NCI-H1930 (cell line): ENCODE measurements at places on chromosomes 3 and 15.

GRCh38 chr3:41507336-41508062 is 308.2 kb downstream of the CTNNB1 start:
- no peak for DNase-seq

GRCh38 chr15:48794697-48795134 is 16.2 kb downstream of the CEP152 start:
- no peak for DNase-seq

- DNase-seq: no peak
Measured at GRCh38 chr3:124281453-124282316, 289.8 kb upstream of the ROPN1 start.

GRCh38 chr15:69194025-69194827 is 33.8 kb downstream of the GLCE start:
- no peak for DNase-seq

GRCh38 chr15:28881170-28881569 is 4.6 kb upstream of the APBA2 start:
- no peak for DNase-seq

DNA sequence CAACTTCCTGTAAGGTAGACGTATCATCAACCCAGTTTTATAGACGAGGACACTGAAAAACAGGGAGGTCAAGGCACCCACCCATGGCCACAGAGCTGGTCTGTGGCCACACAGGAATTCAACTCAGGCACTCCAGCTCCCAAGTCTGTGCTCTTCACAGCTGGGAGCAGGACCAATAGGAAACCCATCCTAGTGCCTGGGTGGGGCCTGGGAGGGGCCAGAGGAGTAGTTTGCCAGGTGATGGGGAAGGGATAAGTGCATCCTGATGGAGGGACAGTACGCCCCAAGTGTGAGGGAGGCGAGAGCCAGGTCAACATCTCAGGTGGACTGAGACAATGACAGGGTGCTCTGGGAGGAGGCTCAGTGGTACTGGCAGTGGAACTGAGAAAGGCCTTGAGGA is 22.0 kb downstream of the KIF9 start:
- DNase-seq: no peak

DNA sequence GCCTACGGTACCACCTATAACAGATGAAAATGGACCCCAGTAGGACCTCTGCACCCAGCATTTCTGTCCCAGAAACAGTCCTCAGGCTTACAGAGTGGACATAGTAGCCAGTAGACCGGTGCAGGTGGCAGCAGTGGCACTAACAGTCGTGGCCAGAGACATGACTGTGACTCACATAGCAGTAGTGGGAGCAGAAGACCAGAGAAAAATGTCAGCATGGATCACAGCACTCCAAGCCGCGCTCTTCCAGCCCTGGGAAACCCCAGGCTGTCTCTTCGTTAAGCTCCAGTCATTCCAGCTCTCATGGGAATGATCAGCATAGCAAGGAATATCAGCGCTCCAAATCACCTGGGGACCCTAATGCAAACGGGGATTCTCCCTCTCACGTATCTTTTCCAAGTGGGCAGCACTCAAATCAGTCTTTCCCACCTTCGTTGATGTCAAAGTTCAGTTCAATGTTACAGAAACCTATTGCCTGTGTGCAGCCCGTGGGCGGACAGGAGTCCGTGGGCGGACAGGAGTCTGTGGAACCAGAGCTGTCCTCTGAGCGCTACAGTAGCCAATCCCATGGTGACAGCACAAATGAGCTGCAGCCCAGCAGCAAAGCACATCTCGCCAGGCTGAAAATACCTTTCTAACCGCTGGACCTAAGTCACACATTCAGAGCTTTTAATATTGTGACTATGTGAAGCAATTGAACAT is 10.5 kb downstream of the BFSP2 start:
- DNase-seq: no peak

- DNase-seq: no peak
Measured at GRCh38 chr3:112776000-112776399, 70.7 kb downstream of the CD200R1L start.

DNA sequence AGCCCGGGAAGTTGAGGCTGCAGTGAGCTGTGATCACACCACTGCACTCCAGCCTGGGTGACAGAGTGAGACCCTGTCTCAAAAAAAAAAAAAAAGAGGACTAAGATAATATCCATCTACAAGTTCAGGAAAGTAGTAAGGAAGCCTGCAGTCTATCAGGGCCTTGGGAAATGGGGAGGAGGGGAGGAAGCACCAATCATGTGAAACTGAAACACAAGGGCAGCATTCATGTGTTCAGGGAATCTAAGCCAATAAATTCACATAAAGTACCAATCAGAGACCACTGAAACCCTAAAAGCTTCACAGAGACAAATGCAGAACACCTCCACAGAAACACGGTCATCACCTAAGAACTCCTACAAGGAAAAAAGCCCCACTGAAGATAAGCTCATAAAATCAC is 22.9 kb upstream of the HHATL start:
- no peak for DNase-seq

DNA sequence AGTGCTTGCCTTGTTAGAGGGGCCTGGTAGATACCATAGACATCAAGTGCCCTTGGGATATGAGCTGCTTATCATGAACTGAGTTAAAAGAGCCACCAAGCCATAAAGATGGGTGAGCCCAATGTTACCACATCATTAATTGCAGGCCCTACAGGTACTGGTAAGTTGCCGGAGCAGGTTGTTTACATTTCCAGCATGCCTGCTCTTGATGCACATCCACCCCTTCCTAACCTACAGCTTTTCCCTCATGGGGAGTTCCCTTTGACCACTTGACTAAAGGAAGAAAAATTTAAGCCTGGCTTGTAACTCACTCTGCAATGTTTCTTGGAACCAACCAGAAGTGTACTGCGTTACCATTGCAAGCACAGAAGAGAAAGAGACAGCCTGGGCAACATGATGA is 24.7 kb upstream of the ULK4 start:
- no peak for DNase-seq

GRCh38 chr3:88131695-88132094 is 18.1 kb upstream of the C3orf38 start:
- no peak for DNase-seq

GRCh38 chr3:111577798-111578685 is 17.1 kb downstream of the ZBED2 start:
- DNase-seq: peak; percentile 14

GRCh38 chr3:149460117-149460516 is 14.4 kb upstream of the TM4SF4 start:
- no peak for DNase-seq

- peak; percentile 15 for DNase-seq
Measured at GRCh38 chr3:23810343-23811184, 4.8 kb downstream of the UBE2E1 start.

- DNase-seq: no peak
Measured at GRCh38 chr3:133089906-133090485, 51.8 kb downstream of the TMEM108 start.

DNA sequence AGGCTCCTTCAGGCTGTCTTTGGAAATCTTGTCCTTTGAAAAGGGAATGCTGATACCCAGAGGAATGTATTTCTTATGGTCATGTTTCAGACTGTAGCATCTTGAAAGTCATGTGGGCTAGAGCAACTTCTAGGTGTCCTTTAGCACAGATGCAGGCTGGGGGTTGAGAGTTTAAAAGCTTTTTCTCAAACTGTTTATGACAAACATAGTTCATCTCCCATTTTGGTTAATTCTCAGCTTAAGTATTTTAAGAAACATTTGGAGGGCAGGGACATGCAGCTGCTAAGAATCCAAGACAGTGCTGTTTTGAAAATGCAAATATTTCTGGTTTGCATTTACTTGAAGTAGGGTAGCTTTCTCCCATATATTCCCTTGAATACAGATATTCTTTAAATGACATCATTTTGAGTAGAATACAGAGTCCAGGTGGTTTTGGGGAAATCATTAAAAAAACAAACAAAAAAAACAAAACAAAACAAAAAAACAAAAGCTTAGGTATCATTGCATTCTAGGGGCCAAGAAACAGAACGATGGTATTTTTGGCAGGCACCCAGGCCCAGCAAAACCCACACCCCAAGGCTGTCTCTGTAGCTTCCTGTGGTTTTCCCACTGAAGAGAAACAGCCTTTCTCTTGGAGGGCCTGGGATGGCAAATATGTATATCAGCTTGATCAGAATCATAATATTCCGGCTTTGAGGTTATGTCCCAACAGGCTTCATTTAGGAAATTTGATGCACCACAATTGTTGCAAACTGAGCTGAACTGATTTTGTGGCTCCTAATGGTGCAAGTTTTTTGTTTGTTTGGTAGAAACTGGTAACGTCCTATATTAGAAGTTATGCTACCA is 120.0 kb downstream of the ATG7 start:
- no peak for DNase-seq

DNA sequence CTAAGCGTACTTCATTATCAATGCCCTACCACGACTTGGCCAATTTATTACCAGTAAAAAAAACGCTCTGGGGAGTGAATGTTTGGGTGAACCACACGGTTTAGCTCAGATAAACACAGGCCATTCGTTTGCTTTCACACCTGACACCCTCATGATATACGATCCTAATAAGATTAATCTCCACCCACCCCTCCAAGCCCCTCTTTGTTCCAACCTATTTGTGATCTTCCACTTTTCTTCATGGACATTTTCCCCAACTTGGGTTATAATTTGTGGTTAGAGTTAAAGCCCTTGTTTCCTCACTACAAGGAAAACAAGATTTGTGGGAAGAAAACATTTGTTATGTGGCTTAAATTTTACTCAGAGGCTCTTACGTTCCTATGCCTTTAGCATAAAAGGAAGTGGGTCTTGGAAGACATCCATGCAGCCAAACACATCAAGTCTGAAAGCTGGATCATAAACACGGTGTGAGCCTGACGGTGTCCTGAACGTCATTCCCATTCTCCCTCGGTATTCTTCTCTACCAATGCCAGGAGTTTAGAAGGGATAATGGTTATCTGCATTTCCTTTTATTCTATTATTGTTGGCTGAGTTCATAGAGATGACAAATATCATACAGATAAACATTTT is 518.9 kb downstream of the NR2F2 start:
- DNase-seq: no peak

DNA sequence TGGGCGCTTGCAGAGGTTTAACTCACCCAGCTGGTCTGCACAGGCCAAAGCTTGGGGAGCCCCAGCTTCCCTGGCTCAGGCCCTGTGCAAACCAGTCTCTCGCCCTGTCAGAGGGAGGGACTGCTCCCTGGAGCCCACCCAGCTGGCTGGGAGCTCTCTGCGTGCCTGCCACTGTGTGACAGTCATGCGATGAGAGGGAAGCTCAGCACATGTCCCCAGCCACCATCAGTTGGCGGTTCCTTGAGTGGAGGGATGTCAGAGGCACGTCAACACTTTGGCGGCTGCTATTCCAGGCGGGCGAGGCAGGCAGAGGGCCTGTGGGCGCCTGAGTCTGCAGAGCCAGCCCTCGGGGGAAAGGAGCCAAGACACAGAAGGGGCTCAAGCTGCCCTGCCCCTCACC is 324.6 kb downstream of the UACA start:
- no peak for DNase-seq

DNA sequence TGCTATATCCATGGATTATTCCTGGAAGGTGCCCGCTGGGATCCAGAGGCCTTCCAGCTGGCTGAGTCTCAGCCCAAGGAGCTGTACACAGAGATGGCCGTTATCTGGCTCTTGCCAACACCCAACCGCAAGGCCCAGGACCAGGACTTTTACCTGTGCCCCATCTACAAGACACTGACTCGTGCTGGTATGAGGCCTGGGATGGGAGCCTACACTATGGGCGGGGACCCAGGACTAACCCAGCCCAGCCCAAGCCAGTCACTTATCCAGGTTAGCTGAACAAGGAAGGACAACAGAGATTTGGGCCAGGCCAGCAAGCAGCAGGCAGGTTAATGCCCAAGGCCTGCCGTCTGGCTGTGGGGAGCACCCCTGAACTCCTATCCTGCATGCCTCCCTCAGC is 45.3 kb downstream of the SEMA3G start:
- no peak for DNase-seq
